Activated CD4-positive, alpha-beta T cell treated with anti-CD3 and anti-CD28 coated beads, Interleukin-2, amount 50 U/mL, for 16 hours (primary cell): ENCODE measurements at places on chromosomes 2 and 18.
A peak's percentile ranks its signal among the peaks of the same experiment; 100 is the strongest.

- no peak for DNase-seq
These were observed 113.0 kb upstream of the NEDD4L start for GRCh38 chr18:57931038-57931437.

- no peak for DNase-seq
These were observed 112.3 kb downstream of the AGAP1 start for GRCh38 chr2:235606004-235606715.

GRCh38 chr2:198883604-198884003 lies 574.1 kb downstream of the SATB2 start:
- no peak for DNase-seq

DNA sequence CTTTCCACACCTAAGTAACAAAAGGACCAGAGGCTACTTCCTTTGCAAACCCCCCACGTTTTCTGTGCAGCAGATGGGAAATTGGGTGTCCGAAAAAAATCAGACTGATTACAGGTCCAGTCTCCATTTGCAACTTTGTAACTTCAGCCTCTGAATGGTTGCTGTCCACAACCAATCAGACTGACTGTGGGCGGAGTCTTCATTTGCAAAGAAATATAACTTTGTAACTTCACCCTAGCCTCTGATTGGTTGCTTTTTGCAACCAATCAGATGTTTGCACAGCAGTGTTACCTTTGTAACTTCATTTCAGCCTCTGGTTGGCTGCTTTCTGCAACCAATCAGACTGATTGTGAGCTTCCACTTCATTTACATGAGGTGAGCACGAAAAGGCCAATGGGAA lies 27.8 kb upstream of the CACNB4 start:
- no peak for DNase-seq

GRCh38 chr2:106607371-106607770 lies 120.2 kb downstream of the CD8B2 start:
- DNase-seq: no peak

DNA sequence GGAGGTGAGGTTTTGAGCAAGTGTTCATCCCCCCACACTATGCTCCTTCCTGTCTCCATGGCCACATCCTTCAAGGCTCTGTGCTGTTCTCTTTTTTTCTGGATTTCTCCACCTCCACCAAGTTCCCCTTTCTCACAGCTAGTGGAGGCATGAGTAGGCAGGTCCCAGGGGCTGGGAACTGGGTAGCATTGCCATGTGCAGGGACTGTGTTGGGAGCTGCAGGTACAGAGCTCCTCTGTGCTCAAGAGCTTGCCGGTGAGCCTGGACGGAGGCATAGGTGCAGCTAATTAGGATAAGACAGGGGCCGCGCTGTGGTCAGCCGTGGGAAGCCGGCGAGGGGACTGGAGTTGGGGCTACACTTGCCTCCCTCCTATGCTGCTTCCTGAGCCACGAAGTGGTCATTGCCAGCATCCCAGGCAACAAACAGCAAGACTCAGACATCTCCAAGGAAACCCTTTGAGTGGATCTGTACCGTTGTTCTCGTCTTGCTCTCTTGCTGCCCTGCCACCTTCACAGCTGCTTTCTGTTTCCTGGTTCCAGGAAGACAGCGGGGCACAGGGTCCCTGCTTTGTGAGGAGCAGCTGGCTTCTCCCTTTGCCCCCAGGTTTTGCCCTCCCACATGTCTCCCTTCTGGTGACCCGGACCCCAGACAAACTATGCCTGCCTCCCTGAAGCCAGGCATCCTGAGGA lies 36.9 kb downstream of the ATOH8 start:
- DNase-seq: no peak

GRCh38 chr2:88296247-88296646 lies 126.1 kb downstream of the THNSL2 start:
- no peak for DNase-seq

DNA sequence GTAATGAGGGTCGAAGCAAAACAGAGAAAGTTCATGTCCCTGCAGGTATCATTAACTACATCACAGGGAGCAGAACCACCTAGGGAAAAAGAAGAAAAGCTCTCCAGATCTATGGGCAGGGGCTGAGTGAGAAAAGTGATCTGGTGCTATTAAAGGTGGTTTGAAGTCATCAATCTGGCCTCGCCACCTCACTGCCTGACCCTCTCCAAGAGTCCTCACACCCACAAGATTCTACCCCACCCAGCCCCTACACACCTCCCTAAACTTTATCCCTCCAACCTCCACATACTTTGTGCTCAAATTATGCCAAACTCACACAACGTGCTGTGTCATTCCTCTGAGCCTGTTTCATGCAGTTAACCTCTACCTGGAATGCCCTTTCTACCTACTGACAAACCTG lies 2.2 kb downstream of the GALNT14 start:
- DNase-seq: no peak

DNA sequence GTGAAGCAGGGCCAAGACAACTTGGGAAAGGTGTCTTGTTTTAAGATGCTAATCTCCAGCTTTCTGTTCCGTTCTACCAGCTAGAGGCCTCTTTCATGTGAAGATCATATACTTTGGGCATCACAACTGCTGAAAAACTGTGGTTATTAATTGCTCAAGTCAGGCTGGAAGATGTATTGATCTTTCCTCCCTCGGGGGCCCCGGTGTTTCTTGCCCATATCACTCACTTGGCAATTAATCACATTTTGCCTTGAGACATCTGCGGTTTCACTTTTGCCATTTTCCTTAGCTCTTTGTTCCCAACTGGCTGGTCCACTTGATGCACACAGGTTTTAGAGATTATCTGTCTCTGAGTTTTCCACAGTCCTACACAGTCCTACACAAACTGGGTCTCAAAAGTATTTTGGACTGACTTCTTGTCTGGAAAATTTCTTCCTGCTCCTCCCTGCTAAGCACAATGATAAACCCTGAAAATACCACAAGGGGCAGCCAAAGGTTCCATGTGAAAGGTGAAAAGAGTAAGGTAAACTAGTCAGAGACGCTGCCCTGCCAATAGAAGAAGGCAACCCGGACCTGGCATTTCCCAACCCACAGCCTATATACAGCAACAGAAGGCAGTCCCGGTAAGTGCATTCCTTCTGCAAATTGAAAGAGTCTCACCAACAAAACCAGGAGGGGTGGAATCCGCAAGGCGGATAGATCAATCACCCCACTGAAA lies 181.0 kb downstream of the AFF3 start:
- no peak for DNase-seq

GRCh38 chr18:72336786-72337185 lies 207.4 kb downstream of the CBLN2 start:
- DNase-seq: no peak

- no peak for DNase-seq
These were observed 163.3 kb upstream of the SIX3 start for GRCh38 chr2:44778221-44778654.

DNA sequence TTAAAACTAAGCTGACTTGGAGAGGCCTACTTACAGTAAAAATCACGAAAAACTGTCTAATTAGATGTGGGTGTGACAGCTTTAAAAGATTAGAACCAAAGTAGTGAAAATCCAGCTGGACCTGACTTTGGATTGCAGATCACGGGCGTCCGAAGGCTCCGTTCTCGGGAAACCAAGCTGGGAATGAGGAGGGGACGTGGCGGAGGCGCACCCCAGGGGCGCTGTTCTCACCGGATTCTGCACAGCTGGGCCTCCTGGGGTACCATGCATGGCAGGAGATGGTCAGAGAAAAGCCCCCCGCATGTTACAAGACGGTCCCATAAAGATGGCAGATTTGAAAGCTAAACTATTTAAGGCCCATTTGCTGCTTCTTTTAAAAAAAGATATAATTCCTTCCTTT lies 5.0 kb upstream of the OTOS start:
- no peak for DNase-seq

GRCh38 chr2:60357996-60358395 lies 195.5 kb downstream of the BCL11A start:
- DNase-seq: no peak

DNA sequence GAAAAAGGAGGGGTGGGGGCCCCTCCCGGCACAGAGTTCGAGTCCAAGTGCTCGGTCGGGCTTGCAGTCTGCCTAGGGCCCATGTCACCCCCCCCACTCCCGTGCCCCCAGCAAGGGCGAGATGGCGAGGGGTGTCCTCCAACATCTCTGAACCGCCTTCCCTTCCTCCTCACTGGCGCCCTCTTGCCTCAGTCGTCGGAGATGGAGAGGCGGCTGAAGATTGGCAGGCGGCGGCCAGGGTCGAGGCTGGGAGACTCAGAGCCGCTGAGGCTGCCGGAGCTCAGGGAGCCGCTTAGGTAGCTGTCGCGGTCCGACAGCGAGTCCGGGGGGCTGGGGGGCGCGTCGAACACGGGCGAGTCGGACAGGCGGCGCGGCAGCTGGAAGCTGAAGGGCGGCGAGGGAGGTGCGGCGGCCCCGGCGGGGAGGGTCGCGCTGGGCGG lies 2.3 kb downstream of the ZFP36L2 start:
- DNase-seq: peak; percentile 83

DNA sequence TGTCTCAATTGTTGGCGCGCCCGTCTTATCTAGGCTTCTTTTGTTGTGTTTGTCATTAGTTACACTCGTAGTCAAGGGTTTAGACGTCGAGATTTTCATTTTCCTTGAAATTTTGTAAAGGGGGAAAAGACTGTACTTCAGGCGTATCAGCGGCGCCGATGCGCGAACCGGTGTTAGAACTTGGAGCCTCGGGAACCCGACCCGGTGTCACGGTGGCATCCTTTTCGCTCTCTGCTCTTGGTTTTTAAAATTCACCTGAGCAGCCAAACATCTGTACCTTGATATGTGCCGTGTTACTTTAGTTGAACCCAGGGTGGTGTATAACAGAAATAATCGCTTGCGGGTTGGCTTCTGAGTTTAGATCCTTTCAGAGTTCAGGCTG lies 643 bp downstream of the RMC1 start:
- no peak for DNase-seq

GRCh38 chr2:186918495-186918894 lies 69.5 kb upstream of the ZSWIM2 start:
- no peak for DNase-seq

DNA sequence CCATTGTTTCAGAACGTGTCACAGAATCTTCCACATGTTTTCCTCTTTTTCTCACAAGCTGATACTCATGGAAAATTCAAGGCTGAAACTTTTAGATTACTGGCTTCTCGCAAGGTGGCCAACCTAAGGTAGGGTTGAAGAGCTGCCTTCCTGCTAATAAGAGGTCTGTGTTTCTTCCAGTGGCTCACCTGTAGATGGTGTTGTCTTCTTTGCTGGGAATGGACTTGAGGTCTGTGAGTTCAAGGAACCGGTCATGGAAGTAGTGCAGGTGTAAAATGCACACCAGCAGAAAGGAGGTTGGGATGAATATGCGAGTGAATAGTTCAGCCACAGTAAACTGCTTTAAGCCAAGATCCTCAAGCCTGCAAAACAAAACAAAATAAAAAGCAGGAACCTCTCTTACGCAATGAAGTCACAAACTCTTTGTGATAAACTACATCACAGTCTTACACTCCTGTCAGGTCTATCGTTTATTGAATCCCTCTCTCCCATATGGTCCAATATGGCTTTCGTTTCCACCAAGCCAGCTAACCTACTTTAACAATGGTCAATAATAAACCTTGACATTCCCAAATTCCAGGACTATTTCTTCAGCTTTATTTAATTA lies 258.9 kb downstream of the NAPG start:
- no peak for DNase-seq

DNA sequence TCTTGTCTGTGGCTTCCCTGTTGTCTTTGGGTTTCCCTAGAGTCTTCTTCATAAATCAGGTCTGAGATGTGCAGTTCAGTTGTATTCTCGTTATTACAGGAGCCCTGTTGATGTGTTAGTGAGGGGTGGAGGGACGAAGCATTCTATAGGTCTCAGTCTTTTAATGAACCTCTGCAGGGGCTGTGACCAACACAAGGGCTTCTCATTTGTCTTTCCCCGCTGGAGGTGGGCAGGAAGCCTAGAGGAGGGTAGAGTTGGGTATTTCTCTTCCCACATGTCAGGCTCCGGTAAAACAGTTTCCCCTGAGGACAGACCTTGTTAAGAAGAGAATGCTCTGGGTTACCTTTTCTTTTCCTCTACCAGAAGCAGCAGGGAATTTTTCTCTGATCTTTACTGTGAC lies 31.2 kb downstream of the PROC start:
- no peak for DNase-seq
